Stimulated activated CD4-positive, alpha-beta T cell treated with anti-CD3 and anti-CD28 coated beads, Interleukin-15, amount 100 ng/mL, for 1 hour (primary cell): ENCODE measurements at places on chromosomes 7 and 10.

GRCh38 chr7:24786941-24787340 is 29.7 kb upstream of the GSDME start:
- no peak for DNase-seq

DNA sequence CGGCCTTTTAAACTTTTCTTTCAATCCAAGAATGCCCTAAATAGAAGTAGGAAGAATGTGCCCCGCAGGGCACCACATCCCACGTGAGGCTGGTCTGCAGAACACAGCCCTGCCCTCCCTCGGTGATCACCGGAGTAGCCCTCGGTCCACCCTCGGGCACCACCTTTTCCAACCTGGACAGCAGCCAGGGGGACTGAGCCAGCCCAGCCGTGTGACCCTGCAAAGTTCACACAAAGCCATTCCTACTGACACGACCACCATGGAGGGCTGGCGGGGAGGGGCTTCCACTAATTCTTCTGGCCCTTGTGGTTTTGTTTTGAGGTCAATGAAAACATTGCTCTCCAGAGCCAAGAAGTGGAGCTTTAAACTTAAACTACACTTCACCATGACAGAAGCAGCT is 132.2 kb downstream of the TCERG1L start:
- DNase-seq, result no peak

GRCh38 chr10:52491246-52491995 is 177.3 kb downstream of the DKK1 start:
- no peak for DNase-seq

- no peak for DNase-seq
These were observed 582.6 kb downstream of the CALN1 start for GRCh38 chr7:71829515-71829914.

DNA sequence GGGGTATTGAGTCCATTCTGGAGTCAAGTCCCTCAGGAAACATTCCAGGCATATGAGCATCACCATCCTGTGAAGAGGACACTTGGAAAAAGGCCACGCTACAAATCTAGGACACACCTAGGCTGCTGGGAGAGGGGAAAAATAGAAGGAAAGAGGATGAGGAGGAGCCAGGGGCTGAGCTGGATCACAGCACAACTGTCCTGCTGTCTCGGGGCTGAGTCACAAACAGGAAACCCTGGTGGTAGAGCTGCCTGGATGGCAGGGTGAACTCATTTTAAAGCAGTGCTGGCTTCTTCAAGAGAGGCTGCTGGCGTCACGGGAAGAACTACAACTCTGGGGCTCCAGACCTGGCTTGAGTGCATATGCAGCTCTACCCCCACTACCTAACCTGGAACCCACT is 151.5 kb downstream of the RNF216 start:
- DNase-seq, result no peak

DNA sequence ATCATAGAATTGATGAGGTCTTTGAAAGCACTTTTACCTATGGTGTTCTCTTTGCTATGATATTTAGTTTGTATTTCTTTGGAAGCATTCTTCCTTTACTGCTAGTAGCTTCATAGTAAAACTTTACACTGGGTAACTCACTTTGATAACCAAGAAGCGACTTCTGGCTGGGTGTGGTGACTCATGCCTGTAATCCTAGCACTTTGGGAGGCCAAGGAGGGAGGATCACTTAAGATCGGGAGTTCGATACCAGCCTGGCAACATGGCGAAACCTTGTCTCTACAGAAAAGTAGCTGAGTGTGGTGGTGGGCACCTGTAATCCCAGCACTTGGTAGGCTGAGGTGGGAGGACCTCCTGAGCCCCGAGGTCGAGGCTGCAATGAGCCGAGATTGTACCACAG is 36.2 kb downstream of the CCDC126 start:
- DNase-seq, result no peak

GRCh38 chr7:55423277-55423711 is 58.2 kb downstream of the LANCL2 start:
- no peak for DNase-seq

GRCh38 chr10:89552213-89552612 is 16.8 kb upstream of the SLC16A12 start:
- no peak for DNase-seq

DNA sequence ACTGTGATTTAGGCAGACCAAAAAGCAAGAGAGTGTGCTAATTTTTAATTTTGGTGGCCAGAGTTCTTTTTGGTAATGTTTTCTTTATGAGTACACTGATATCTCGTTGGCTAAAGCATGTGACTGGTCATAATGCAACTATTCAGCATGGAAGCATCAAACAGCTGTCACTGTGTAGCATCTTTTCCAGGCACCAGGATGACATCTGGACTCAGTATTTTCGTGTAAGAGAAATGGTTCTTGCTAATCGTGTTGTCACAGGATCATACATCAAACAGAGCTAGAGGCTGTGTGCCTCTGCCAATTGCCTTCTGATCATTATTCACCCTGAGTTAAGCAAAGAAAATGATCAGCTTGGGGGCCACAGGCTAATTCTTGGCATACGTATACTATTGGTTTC is 118.9 kb downstream of the SND1 start:
- no peak for DNase-seq

DNA sequence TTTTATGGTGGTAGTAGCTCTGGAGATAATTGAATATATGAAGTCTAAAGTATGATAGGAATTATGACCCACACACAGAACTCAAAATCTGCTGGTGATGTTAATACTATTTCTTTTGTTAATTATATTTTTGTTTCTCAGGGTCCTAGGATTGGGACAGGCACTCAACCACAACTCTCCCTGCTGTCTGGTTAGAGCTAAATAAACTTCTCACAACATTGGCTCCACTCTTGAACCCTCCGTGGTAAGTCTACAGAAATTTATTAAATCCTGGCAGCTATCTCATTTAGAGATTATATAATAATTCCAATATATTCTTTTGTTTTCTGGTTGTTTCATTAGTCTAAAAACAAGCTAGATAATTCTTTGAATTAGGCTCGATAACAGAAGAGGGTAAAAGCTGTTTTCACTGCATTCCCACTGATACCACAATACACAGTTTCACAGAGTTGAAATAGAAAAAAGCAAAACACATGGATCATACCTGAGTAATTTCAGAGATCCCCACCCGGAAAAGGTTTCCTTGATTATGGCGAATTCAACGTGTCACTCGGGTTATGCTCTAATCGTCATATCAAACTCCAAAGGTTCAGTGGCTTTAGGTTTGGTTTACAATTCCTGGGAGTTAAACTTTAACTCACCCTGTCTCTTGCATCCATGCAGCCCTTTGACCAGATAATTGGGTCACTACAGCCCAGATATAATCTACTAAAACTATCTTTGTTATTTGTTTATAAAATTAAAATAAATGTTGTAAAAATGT is at the start of gene A1CF:
TSS of gene A1CF (minus strand) at position 531 of the 763 bp plus-strand sequence. CDS start 25,687 bp downstream, outside the sequence.
- DNase-seq, result no peak

DNA sequence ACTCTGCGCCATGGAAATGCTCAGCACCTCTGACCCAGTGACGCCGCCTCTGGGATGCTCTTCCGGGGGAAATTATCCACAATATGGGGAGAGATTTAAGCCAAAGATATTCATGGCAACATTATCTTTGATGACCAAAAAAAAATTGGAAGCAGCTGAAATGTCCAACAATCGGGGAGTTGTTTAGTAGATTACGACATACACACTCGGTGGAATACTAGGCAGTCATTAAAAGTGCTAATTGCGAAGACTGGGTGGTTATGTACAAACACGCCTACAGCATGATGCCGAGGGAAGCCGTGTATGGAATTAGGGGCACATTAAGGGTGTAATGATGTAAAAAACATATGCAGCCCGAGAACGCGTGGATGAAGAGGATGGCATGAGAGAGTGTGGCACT is 75.2 kb downstream of the UNCX start:
- DNase-seq, result no peak
